Effector CD8-positive, alpha-beta T cell (primary cell): ENCODE measurements at places on chromosomes 6 and 20.

- no peak for DNase-seq
These were observed 40.7 kb downstream of the ZNF831 start for GRCh38 chr20:59204165-59204894.

DNA sequence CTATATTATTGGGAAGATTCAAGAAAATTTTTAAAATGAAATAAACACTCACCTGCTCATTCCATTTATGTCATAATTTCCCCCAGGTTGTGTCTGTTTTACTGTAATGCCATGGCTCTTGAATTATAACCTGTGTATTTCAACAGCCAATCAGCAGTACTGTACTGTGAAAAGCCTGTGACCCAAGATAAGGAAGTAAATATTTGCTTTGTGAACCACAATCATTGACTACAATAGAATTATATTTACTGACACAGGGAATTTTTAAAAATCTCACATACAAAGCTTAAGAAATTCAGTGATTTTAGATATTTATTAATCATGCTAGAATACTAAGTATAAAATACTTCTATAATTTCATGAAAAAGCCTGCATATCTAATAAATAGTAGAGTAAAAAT lies 6.0 kb downstream of the RGS17 start:
- DNase-seq: no peak

GRCh38 chr6:35259948-35260590 lies 534 bp downstream of the ZNF76 start:
- DNase-seq: peak; percentile 71

GRCh38 chr6:36759148-36759759 lies 61.6 kb downstream of the RAB44 start:
- DNase-seq: peak; percentile 63

DNA sequence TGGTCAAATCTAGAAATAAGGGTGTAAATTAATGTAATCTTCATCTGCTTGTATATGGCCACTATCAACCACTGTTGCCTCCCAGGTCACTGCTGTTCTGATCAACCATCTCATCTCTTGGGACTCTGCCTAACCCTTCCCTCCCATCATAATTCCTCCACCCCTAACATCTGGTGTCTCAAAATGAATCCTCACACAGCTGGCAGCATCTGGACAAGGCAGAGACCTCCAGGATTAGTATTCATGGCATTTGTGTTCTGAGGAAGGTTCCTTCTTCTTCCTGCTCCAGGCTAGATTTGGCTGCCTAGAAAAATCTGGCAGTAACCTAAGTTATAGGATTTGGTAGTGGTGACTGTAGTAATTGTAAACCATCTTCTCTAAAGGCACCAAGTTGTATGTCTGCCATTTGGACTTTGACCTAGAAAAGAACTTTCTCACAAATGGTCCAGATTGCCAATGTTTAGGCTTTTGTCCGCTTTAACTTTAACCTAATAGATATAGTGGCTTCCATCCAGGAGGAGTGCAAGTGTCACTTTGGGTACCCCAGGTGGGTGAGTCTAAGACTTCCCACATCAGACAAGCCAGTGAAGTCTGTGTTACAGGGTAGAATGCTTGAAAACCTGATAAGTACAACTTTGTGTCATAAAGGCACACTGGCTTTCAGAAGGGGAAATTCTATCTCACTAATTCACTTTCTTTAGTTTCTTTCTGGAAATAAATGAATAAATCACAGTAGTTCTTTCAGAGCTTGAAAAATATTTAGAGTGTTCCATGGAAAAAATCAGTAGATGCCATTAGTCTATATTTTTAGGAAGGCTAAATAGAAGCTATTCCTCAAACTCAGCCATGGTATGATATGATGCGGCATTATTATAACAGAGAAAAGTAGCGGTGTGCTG lies 3.0 kb upstream of the PHACTR2 start:
- no peak for DNase-seq

GRCh38 chr6:158009114-158009891 lies 27.6 kb downstream of the SYNJ2 start:
- DNase-seq: no peak

GRCh38 chr6:158611039-158611438 lies 33.5 kb downstream of the DYNLT1 start:
- no peak for DNase-seq

DNA sequence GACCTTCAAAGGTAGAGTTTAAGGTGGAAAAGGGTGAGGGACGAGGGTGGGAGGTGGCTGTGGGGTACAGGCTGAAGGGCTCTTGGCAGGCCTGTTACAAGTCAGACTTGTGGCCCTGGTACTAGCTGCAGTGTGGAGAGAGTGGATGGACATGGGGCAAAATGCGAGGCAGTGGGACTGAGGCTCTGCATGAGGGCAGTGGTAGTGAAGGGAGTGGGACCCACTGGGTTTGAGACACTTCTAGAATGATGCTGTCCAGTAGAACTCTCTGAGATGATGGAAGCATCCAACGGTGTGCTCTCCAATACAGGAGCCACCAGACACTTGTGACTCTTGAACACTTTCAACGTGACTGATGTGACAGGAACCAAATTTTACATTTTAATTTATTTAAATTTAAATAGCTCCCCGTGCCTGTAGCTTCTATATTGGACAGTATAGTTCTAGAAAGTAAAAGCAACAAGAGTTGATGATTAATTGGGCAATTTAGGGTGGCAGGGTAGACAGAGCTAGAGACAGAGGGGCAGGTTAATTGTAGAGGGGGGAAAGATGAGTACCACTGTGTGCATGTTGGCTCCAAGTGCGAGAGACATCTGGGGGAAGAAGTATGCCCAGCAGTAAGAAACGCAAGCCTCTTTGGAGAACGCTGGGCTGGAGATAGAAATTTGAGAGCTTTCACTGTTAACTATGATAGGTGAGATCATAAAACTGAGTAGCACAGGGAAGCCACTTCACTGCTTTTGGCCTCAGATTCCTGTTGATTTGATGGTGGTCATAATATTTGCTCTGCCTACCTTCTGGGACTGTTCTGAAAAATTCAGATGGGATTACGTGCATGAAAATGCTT lies 77.5 kb downstream of the TXNDC5 start:
- DNase-seq: no peak

GRCh38 chr6:156269751-156270369 lies 507.3 kb upstream of the ARID1B start:
- no peak for DNase-seq

GRCh38 chr20:35311409-35311808 lies 19.2 kb upstream of the FAM83C start:
- DNase-seq: no peak

- no peak for DNase-seq
These were observed 211.0 kb downstream of the LRFN2 start for GRCh38 chr6:40376113-40376650.

DNA sequence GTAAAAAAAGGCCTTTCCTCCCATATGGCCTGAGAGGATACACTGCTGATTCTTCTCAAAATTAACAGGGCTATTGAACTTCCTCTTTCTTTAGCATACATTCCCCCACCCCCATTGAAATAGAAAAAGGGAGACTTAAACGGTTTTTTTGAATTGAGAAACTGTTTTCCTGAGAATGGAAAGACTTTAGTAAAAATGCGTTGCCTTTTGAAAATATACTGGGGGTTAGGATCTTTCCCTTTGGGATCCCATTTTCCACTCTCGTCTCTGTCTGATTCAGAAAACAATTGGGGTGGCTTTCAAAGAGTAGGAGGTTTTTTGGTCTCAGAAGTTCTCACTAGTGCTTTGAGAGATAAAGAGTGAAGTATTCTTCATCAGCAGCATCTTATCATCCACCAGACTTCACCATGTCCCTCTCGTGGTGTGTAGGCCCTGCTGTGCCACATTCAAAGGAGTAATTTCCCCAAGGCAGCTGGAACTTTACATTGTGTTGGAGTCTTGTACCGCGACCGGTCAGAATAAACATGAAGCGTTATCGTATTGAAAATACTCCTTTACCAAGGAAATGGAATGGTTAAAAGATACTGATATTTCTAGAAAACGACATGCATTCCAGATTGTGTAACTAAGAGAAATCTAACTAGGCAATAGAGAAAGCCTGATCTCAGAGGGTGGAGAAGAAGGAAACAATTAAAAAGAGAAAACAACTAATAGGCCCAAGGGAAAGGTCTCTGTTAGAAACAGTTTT lies 10.6 kb downstream of the MYB start:
- no peak for DNase-seq

GRCh38 chr6:149503872-149504271 lies 19.1 kb upstream of the ZC3H12D start:
- DNase-seq: no peak

DNA sequence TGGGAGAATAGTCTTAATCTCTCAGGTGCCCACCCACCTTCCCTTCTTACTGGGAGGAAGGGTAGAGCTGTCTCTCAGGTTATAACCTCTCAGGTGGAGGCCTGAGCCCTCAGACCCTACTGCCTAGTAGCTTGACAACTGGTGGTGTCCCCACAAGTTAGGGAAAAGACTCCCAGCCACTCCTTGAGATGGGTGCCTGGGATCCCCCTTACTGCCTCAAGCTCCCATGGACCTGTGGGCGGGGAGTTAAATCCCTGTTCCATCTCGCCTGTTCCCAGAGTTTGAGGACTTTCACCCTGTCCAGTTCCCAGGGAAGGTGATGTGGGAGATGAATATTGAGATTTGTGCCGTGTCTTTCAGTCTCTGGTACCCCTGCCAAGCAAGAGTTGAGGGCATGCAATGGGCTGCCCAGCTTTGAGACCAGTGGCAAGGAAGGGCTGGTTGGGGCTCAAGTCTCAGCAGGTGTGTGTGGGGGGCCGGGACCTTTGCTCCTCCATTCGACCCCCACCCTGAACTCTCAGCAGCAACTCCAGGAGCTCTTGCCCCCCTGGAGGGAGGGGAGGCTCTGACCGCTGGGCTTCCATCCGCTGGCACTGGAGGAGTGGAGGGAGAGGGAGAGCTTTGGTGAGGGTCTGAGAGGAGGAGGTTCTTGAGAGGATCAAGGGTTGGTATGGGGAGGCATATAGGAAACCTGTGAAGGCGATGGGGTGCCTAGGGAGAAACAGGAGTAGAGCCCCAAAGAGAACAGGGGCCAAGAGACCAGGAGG lies 1.1 kb upstream of the PBX2 start:
- DNase-seq: no peak

GRCh38 chr6:365835-366234 lies 25.7 kb upstream of the IRF4 start:
- no peak for DNase-seq

DNA sequence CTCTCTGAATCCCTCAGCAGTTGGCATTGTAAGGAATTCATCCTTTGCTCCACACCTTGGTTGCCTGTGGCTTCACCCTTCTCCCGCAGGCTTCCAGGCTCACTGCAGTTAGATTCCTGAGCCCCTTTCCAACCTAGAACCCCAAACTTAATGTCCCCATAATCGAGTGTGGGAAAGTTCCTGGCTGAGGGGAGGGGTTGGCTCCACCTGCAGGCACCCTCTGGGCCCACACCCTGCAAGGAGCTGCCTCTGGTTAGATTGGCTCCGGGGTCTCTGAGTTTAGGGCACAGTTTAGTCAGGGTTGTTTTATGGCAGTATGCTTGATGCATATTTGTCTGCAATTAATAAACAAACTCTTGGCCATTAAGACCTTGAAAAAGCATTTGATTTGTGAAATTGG lies 63.4 kb downstream of the MTHFD1L start:
- no peak for DNase-seq

GRCh38 chr20:60201198-60201835 lies 243.1 kb downstream of the CDH26 start:
- DNase-seq: no peak

DNA sequence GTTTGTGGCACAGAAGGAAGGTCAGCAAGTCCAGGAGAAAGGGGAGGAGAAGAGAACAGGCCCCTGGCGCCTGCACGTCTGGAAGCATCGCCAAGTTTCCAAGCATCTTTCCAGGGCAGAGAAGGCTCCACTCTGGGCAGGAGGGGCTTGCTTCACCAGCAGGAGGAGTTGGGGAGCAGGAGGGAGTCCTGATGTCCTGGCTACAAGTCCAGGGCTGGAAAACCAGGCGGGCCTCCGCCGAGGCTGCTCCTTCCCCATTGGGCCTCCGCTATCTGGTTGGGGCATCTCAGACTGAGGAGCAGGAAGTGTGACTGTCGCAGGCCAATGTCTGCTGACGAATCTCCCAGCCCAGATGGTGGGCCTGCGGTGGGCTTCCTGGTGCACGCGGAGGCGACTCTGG lies 421.9 kb downstream of the PREX1 start:
- DNase-seq: no peak

GRCh38 chr6:92690997-92691599 lies 728.3 kb downstream of the EPHA7 start:
- no peak for DNase-seq

- DNase-seq: no peak
These were observed 95.7 kb downstream of the SLC23A2 start for GRCh38 chr20:4905613-4906012.

- no peak for DNase-seq
These were observed 121.1 kb downstream of the PLEKHG1 start for GRCh38 chr6:150720774-150721233.

DNA sequence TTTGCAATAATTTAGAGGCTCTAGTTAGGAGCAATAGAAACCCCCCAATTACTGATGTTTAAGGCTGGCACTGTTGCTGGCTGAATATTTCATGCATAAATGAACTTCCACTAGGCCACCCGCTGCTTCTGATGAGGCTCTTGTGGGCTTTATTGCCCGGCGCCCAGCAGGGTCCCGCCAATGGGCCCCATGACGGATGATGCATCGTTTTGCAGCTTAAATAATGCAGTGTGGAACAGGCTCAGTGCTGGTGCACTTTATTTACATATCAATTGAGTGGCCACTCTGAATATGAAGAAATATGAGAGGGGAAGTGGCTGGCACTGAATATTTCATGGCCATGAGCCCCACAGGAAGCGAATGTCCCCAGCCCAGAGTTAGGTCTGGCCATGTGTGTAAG lies 155.3 kb upstream of the MAFB start:
- no peak for DNase-seq

GRCh38 chr6:34090529-34090928 lies 55.4 kb downstream of the GRM4 start:
- DNase-seq: no peak

GRCh38 chr6:90100059-90100665 lies 196.5 kb downstream of the BACH2 start:
- DNase-seq: no peak

- no peak for DNase-seq
These were observed 1.1 kb downstream of the PPP1R18 start for GRCh38 chr6:30685157-30686008.

GRCh38 chr20:53454675-53455276 lies 138.9 kb downstream of the ZNF217 start:
- DNase-seq: no peak

- no peak for DNase-seq
These were observed 143.3 kb downstream of the UST start for GRCh38 chr6:148890096-148890495.

- no peak for DNase-seq
These were observed 54.6 kb downstream of the MYB start for GRCh38 chr6:135235716-135236115.

GRCh38 chr20:63889241-63890200 lies 5.4 kb upstream of the DNAJC5 start:
- no peak for DNase-seq

GRCh38 chr20:61499859-61500554 lies 247.9 kb downstream of the CDH4 start:
- no peak for DNase-seq

- DNase-seq: no peak
These were observed 36.0 kb downstream of the SPDEF start for GRCh38 chr6:34519971-34520644.
